Stimulated activated CD4-positive, alpha-beta T cell treated with anti-CD3 and anti-CD28 coated beads, TNF-alpha, amount 100 ng/mL, for 1 hour (primary cell): ENCODE measurements at places on chromosomes 2 and 18.

GRCh38 chr2:151252646-151253045, 9.0 kb downstream of the RBM43 start:
- no peak for DNase-seq

- no peak for DNase-seq
Observed at GRCh38 chr2:83186105-83186760, 1272.8 kb downstream of the SUCLG1 start.

GRCh38 chr18:79878741-79879378, 72.6 kb downstream of the SLC66A2 start:
- DNase-seq = no peak

GRCh38 chr2:169012812-169013627, 18.1 kb downstream of the ABCB11 start:
- DNase-seq = no peak

DNA sequence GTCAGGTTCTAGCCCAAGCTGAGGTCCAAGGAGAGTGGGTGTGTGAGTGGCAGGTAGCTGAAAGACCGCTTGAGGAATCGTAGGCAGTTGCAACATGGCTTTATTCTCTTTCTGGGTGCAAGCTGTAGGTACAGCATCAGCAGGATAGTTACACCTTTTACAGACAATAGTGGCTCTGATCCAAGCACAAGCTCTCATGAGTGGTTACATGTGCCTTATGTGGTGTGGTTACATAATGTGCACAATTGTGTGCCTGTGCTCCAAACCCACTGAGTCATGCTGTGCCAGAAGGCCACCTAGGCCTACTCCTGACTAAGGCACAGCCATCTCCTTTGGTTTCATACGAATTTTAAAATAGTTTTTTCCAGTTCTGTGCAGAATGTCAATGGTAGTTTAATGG, 227.6 kb downstream of the SATB2 start:
- no peak for DNase-seq
